Activated naive CD8-positive, alpha-beta T cell treated with anti-CD3 and anti-CD28 coated beads for 36 hours (primary cell): ENCODE measurements at places on chromosomes 3 and 15. TPM values are rescaled to one million over a fixed set of nuclear protein-coding genes. Genes with fewer than 3 reads are reported as not detected.

Gene GUCA1C
- not detected for total RNA-seq

Gene DLL4
- total RNA-seq: not detected

Gene FAH
- 45.0 TPM for total RNA-seq

Gene TMEM212
- not detected for total RNA-seq

Gene GOLGA8N
- total RNA-seq: 3.0 TPM
